ENCODE measurements at places on chromosomes 13 and 19.

- DNase-seq: no peak
Observed at GRCh38 chr13:111640006-111640405, 319.6 kb downstream of the TEX29 start.

GRCh38 chr13:24045597-24045996 is 114.9 kb upstream of the SPATA13 start:
- DNase-seq: no peak

GRCh38 chr19:50320051-50320450 is 9.1 kb downstream of the KCNC3 start:
- no peak for DNase-seq

DNA sequence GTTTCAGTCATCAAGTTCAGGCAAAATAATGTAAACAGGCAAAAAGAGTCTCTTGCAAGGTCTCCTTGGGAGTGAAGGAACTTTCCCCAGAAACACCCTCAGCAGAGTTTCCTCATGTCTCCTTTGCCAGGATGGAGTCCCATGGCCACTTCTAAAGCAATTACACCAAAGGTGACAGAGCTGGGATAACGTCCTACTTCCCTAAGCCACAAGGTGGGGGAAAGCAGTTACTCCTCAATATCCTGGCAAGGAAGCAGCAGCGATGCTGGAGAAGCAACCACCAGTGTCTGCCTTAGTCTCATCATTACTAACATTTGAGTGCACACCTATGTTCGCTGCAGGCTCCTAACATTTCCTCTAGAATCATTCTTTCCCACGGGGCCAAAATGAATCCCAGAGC is 88.6 kb downstream of the UBL3 start:
- no peak for DNase-seq

DNA sequence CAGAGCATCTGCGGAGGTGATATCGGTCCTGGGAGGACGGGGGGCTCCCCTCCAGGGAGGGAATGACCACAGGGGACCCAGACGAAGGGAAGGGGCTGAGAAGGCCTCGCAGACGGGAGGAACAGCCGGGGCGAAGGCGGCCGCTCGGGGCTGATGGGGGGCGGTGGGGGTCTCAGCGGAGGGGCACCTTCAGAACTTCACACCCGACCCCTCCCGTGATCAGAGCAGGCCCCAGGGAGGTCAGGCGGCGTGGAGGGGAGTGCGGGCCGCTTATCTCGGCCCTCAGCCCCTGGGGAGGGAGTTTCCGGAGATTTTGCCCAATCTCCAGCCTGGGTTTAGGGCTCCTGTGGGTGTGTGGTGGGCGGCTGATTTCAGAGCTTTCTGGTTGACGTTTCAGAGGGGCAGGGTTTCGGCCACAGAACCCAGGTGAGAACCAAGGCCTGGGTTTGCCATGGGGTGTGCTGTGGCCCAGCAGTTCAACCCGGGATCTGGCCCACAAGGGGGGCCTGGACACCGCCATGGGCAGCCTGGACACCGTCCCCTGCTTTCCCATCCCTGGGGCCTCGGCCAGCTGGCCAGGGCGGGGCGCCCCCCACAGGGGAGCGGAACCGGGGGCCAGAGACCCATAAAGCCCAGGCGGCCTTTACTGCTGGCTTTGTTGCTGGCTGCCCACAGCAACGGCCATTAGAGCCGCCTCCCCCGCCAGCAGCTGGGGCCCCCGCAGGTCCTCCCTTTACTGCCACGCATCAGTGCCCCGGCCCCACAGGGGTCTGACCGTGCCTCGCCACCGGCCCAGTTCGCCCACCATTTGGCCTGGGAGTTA is 29.0 kb downstream of the ARID3A start:
- no peak for DNase-seq

DNA sequence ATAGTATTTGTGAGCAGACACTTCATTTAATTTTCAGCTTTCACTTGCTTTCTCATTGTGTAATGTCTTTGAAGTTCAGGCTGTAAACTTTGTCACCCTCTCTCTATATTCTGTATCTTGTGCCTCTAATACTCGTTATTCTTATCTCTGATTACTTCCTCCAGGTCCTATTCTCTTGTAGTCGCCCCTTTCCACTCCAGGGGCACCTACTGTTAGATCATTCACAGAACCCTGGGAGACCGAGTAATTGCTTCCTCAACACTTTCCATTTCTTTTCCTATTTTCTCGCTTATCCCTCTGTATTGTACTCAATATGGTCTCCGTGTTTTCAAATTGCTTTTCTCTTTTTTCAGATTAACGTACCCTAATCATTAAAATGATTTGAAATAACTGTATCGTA is 93.9 kb upstream of the TDRD3 start:
- no peak for DNase-seq

GRCh38 chr19:6362351-6362801 is 1.0 kb downstream of the CLPP start:
- no peak for DNase-seq

- no peak for DNase-seq
Observed at GRCh38 chr13:106723036-106723435, 155.1 kb upstream of the ARGLU1 start.

DNA sequence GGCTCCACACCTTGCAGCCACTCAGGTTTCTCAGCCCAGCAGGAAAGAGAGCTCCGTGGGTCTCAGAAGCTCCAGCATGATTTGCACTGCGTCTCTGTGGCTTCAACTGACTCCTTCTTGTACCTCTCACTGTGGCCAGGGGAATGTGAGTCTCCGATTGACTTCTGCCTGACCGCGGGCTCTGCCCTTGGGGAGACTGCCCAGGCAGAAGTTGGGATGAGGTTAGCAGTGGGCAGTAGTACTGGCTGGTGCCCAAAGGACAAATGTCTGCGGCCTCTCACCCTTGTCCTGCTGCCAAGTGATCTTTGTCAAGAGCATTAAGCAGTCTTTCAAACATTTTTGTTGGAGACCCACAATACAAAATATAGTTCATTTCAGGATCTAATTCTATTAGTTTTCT is 34.4 kb upstream of the FXYD3 start:
- no peak for DNase-seq

DNA sequence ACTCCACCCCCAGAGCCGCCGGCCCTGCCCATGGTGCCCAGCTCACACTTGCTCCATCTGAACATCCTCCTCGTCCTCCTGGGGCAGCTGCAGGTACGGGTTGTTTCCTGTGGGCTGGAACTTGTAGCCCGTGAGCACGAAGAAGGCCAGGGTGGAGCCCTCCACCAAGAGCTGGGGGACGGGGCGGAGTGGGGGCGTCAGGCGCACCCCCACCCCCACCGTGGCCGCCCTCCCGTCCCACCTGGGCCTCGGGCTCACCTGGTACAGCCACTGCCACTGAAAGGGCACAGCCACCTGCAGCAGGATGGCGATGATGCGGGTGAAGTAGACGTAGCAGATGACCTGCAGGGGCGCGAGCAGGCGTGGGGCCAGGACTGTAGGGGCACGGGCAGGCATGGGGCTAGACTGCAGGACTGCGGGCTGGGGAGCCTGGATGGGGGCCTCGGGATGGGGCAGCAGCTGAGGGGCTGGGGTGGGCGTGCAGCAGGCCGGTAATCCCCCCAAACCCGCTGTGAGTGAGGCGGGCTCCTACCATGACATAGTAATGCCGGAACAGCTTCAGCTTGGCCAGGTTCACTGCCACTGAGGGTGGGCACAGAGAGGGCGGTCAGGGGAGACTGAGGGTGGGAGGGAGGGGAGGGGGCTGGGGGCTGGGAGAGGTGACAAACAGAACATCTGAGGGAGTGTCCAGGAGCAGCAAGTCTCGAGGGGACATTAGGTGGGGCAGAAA is 6.3 kb downstream of the GPR108 start:
- no peak for DNase-seq

DNA sequence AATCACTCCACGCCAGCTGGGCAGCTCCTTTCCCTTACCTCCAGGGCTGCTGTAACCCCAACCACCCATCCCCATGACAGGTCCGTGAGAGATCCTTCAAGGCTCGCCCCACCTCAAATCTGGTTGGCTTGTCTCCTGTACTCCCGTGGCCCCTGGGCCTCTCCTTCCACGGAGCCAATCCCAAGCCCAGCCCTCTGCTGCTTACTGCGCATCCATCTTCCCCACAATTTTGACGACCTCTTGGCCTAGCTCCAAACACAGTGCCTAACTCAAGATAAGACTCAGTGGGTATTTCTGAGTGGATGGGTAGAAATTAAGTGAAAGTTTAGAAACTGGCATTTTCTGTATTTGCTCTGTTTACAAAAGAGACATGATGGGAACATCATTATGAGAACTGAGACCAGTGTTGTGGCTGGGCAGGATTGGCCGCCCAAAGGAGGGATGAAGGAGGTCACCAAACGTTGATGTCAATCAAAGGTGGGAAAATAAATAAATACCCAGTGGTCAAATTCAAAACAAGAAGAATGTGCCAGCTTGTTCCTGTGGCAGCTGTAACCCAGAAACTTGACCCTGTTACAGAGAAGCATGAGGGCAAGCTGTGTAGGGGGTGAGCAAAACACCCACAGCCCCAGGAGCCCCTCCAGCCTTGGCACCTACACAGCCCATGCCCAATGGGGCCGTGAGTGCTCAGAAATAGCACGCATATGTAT is 162.2 kb downstream of the ABCC4 start:
- DNase-seq: no peak

DNA sequence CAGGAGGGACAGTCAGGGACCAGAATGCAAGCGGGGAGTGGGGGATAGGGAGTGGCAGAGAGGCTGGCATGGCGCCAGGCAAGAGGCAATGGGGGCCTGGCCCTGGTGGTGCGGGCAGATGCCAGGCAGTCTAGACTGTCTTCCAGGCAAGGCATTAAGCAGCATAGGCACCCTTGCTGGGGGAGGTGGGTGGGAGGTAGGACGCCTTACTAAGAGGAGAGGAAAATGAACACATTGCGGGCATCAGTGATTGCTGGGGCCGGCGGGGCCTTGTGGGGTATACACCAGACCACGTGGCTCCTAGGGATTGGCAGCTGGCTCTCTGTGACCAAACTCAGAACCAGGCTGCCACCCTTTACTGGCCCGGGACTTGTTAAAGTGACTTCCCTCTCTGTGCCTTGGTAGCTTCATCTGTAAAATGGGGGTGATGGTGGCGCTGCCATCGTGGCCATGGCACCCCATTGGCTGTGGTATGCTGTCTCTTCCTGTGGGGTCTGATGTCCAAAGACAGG is 46.0 kb downstream of the DNM2 start:
- DNase-seq: no peak

GRCh38 chr13:29605860-29606526 is 10.5 kb upstream of the SLC7A1 start:
- no peak for DNase-seq

- no peak for DNase-seq
Observed at GRCh38 chr13:33172911-33173310, 112.6 kb downstream of the STARD13 start.

GRCh38 chr13:91355826-91356710 is 8.6 kb downstream of the MIR17HG start:
- no peak for DNase-seq
